ENCODE measurements at places on chromosomes 6 and 20. TPM values are rescaled to one million over a fixed set of nuclear protein-coding genes. Genes with fewer than 3 reads are reported as not detected.
A peak's percentile ranks its signal among the peaks of the same experiment; 100 is the strongest.

GRCh38 chr6:91744566-91744965 is 1157.7 kb upstream of the MAP3K7 start:
- no peak for DNase-seq

- DNase-seq, result no peak
Observed at GRCh38 chr6:91659891-91660290, 1073.0 kb upstream of the MAP3K7 start.

GRCh38 chr20:1394686-1395085 is 1.8 kb upstream of the FKBP1A start:
- no peak for DNase-seq

GRCh38 chr20:60628749-60629148 is 623.3 kb upstream of the CDH4 start:
- DNase-seq, result no peak

DNA sequence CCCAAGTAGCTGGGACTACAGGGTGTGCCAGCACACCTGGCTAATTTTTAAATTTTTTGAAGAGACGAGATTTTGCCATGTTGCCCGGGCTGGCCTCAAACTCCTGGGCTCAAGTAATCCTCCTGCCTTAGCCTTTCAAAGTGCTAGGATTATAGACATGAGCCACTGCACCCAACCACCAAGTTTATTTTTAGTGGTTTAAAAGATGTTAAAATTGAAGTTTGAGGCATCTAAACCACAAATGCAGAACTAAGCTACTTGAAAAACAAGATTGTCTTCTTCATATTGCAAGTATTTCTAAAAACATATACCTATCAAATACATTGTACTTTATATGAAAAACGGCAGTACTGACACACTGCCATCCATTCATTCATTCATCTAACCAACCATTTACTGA is 31.6 kb downstream of the WASF1 start:
- DNase-seq, result no peak

DNA sequence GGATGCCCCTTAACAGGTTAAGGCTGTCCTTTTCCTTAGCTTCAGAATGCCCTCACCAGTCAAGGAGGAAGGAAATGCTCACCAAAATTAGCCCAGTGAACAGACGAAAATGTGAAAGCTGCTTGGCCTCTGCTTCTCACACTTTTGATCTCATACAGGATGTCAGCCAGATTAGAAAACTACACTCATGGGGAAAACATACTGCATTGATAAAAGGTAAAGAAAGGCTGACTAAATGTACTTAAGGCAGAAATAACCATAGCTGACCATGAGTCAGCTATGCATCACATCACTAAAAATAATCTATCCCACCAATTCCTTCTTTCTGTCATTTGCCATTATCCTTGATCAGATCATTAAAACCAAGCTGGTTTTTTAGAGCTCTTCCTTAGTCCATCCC is 198.4 kb upstream of the TENT5A start:
- DNase-seq, result no peak

- peak; percentile 64 for DNase-seq
Observed at GRCh38 chr6:29011276-29011734, 6.2 kb upstream of the ZNF311 start.

The BTN1A1 gene
- total RNA-seq, result not detected

The RBPJL gene
- total RNA-seq, result not detected

Data from cardiac muscle cell (in vitro differentiated cells and primary cell).